ENCODE measurements at places on chromosomes 3 and 15.

DNA sequence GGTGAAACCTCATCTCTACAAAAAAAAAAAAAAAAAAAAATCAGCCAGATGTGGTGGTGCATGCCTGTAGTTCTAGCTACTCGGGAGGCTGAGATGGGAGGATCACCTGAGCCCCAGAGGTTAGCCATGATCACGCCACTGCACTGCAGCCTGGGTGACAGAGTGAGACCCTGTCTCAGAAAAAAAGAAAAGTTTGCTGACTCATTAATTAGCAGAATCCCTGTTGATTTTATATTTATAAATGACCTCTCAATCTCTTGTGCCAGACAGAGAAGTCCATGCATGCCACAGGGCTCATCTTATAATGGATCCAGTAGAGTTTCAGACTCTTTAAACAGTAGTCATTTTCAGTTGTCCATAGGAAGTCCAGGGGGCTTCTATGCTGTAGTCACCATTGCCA, 32.9 kb downstream of the ABHD6 start:
- DNase-seq, result no peak

DNA sequence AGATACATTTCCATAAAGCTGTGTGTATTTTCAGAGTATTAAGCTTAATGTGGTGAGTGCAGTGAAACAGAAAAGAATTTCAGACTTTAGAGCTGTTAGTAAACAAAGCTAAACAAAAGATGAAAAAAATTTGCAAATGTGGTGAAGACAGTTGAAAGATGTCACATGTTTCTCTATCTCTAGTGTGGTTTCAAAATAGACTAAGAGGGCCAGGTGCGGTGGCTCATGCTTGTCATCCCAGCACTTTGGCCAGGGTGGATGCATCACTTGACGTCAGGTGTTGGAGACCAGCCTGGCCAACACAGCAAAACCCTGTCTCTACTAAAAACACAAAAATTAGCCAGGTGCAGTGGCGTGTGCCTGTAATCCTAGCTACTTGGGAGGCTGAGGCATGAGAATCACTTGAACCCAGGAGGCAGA, 466.0 kb upstream of the NR2F2 start:
- DNase-seq, result no peak

DNA sequence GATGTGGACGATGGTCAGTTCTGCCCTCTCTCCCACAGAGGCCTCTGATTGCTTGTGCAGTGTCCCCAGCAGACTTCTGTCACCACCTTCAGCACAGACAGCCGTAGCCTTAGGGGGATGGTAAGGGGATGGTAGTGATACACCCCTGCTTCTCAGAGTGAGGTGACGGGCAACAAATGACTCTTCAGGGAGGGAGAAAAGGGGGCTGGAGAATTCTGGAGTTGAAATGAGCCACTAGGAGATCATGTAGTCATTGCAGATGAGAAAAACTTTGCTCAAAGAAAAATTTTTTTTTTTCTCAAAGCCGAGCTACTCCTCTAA, 29.6 kb upstream of the TIMP4 start:
- DNase-seq, result no peak

DNA sequence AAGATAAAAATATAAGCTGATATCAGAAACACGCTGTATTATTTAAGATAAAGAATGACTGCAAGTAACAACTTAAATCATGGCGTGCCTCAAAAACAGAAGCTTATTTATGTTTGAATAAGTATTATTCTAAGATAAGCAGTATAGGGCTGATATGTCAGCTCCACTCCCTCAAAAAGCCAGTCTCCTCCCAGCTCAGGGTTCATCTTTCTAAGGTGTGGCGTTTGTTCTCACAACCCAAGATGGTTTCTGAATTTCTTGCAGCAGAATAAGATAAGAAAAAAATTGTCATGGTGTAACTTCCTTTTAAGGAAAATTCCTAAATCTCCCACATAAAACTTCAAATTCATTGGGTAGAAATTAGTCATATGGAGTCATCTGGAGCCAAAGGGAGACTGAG, 166.1 kb upstream of the POU1F1 start:
- no peak for DNase-seq

DNA sequence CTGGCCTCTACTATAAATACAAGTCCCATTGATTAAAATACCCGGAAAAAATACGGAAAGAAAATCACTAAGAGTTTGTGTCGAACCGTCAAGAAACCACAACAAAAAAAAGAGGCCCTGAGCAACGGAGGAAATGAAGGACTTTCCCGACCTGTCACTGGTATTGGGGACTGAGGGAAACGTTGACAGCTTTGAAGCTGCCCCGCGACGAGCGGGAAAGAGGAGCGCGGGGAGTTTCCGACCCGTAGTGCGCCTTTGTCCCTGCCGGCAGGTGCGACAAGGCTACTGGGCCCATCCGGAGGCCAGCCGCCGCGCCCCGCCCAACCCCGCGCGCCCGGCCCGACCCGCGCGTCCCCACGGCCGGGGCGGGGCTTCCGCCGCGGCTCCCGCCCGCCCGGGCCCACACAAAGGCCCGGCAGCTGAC, 416 bp downstream of the PBRM1 start:
- peak; percentile 46 for DNase-seq

DNA sequence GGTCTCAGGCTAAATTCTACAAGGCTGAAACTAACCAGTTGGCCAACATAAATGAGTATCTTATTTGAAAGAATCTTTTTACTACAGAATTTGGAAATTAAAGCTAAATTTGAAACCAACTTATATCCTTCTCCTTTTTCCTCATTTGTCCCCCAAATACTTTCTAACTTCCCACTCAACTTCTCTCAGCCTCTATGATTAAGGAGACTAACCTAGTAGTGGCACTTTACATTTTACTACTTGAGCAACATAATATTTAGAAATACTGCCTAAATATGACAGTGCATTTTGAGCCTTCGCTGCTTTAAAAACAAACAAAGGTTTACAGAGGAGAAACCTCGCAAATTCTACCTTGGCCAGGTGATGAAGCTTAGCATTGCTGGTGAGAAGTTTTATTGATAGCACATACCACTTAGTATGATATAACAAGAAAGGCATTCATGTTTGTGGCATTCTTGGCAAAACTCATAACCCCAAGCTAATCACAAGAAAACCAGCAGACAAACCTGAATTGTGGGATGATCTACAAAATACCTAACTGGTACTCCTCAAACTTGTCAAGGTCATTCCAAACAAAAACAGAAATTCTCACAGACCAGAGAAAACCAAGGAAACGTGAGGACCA, 432.1 kb upstream of the CFAP20DC start:
- DNase-seq, result no peak

DNA sequence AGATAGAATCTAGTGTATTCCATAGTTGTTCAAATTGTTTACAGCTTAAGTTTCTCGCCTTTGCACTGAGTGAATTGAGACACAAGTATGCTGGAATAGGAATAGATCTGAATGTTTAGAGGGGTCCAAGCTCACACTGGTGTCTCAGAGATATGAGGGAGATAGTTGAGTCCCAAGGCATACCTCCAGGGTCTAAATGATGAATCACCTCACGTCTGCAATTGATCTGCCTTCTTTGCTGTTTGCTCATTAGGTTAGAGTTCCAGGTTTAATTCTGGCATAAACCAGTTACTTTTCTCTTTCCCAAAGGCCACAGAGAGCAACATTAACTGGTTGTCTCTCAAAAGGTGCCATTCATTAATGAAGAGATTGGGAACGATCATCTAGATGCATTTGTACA, 106.3 kb upstream of the MME start:
- no peak for DNase-seq

DNA sequence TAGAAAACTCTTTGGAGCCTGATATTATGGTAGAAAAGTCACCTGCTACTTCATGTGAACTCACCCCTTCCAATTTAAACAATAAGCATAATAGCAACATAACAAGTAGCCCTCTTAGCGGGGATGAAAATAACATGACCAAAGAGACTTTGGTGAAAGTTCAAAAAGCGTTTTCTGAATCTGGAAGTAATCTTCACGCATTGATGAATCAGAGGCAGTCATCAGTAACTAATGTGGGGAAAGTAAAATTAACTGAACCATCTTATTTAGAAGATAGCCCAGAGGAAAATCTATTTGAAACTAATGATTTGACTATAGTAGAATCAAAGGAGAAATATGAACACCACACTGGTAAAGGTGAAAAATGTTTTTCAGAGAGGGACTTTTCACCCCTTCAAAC, 5.1 kb upstream of the SCG5 start:
- no peak for DNase-seq

DNA sequence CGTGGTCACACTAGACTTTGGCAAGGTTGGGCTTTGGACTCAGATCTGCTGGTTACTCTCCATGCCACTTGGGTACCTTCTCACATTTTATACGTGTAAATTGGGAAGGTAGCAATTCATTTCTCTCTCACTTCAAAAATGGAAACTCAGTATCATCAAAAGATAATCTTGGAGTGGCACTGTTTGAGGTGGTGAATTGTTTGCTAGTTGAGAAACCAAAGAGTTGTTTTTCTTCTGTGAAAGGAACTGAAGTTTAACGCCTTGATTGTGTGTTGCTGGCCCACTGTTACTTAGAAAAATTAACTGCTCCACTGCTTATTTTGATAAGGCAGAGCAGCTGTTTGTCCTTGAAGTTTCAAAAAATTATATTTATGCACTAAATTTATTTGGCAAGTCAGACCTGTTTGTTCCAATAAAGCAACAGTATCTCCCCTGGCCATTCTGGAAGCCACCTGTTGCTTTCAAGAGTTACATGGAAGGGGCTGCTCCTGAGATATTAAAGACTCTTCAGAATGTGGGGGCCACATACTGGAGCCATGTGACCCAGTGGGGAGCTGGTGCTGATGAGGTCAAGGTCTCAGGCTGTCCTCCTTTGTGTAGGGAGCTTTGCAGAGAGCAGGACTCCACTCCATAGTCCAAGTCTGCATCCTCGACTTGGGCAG, 16.2 kb downstream of the PLCL2 start:
- DNase-seq, result no peak

DNA sequence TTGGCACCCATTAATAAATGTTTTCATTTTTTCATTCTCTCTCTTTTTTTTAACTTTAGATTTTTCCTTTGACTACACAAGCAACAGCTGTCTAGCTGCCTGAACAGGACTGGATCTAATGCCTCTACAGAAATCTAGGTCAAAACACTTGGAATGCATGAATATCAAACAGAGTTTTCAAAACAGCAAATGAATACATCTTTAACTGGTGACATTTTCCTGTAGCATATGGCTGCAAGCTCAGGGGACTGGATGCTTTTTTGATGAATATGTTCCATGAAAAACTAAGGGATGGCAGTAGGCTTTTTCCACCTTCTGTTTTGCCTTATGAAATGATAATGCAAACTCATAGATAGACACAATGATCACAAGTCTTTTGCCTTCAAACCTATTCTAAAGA, 661.7 kb downstream of the MCTP2 start:
- no peak for DNase-seq

DNA sequence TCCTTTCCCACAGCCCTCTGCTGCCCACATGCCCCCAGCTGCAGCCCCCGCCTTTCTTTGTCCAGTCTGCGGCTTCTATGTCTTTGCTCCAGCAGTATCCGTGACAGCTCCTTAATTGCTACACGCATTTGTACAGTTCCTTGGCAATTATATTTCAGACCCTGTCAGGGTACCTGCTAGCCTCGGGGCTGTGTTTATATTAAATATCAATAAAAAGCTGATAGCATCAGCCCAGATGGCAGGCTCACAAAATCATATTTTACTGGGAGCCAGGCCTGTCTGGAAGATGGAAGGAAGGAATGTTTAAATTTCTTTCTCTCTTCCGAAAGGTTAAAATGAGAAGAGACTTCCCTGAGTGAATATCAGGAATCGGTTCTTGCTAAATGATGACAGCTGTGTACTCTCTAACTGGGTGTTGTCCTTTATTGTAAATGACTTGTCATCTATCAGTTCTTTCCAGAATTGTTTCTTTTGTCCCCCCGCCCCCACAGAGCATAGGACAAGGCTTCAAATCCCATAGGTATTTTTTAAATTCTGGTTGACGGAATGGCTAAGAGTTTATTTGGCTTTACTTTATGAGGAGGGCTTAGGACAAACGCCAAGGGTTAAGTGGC, 378.1 kb downstream of the LRTM1 start:
- no peak for DNase-seq

DNA sequence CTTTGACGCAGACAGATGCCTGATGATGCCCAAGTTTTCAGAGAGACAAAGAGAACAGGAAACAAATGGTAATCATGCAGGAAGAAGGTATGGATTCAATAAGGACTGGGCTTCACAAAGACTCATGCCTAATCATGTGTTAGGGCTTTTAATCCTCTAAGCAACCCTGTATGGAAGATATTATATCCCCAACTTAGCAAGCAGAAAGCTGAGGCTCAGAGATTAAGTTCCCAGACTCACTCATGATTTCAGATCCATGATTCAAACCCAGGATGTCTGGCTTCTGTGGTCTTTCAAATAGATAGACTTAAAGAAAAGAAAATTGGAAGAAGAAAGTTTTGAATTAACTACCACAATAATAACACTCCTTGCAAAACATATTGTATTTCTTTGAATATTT, 4.1 kb upstream of the CLASP2 start:
- no peak for DNase-seq

- DNase-seq, result no peak
These were observed 15.7 kb downstream of the OXNAD1 start for GRCh38 chr3:16280671-16281070.

DNA sequence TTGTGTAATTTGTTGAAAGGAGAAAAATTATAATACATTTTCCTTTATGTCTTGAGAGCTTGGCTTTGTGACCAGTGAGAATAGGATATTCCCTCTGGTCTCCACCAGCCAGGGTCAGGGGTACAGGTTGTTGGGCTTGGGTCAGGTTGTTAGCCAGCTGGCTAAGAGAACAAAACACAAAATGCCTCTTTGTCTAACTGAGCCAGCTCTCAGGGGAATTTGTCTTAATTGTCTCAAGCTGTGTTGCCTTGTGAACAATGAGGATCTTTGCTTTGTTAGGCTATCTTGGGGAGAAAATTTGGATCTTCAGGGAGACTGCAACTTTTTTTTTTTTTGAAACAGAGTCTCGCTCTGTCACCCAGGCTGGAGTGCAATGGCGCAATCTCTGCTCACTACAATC, 17.7 kb upstream of the GK5 start:
- no peak for DNase-seq

DNA sequence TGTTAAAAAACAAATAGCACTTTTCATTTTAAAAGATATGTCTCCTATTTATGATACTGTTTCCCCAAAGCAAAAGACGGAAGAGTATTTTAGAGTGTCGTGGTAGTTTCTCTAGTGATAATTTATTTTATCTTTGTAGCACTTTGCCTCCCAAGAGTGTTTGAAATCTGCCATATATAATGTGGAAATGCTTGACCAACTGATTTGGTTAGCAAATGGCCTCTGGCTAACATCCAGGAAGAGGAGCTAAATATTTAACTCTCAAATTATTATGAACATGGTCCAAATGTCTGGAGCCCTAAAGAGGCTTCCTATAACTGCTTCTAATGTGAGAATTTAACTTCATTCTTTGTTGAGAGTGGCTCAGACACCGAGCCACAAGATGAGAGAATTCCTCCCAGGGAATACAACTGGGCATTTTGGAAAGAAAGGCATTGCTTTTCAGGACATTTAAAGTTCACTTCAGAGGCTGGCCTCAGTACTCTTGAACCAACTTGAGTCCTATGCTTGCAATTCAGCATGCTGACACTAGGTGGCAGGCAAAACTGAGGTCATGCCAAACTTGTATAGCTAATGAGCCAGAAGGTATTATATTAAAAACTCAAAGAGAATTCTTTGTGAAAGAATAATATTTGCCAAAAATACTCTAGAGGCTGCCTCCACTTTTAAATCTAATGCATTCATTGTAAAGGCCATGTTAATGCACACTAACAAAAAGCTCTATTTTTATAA, 104.5 kb downstream of the RARB start:
- DNase-seq, result no peak

Measured in stimulated activated CD8-positive, alpha-beta memory T cell treated with anti-CD3 and anti-CD28 coated beads, Interleukin-7, amount 100 ng/mL, for 4 hours (primary cell).